ENCODE measurements at places on chromosomes 5 and 9. TPM values are rescaled to one million over a fixed set of nuclear protein-coding genes. Genes with fewer than 3 reads are reported as not detected.

Gene PRRC1
- 48.0 TPM for total RNA-seq

Gene MYORG
- 0.82 TPM for total RNA-seq

Gene IRX1
- total RNA-seq = not detected

GRCh38 chr9:134295101-134295745 is 31.0 kb upstream of the RXRA start:
- H3K4me1 ChIP-seq = peaks cover 15% of the 10 kb centered on the region
- no peak overlapping the region for H3K4me3 ChIP-seq
- DNase-seq = no peak
- H3K27ac ChIP-seq = no peak overlapping the region
- H3K27me3 ChIP-seq = peaks cover 95% of the 10 kb centered on the region

DNA sequence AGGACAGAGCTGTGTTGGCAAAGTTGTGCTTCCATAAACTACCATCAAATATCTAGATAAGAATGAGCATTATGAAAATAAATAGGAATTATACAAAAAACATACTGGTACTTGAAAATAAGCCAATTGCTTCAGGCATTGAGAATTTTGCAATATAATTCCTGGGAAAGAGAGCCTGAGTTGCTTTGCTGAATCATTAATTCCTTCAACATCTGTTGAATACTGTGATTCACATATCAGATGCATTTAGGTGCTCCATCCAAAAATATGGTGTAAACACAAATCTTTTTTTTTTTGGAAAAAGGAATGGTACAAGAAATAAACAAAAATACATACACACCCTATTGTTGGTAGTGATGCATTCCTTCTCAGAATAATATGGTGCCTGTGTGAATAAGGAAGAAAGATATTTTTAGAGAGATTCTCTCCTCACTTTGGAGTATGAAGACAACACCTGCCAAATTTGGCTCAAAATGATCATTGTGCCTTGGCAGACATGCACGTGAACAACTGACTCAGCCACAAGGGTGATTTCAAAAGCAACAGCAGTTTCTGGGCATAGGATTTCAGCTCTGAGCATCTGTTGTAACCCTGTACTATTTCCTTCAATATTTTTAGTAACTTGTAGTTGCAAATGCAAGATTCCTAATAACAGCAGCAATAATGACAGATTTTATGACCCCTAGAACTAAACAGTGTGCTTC is 96.7 kb downstream of the CAVIN4 start:
- H3K27ac ChIP-seq = no peak overlapping the region
- no peaks in the 10 kb centered on the region for H3K4me1 ChIP-seq
- no peaks in the 10 kb centered on the region for H3K27me3 ChIP-seq
- H3K36me3 ChIP-seq = no peaks in the 10 kb centered on the region
- no peak for DNase-seq
- no peak overlapping the region for H3K4me3 ChIP-seq

- H3K27ac ChIP-seq = no peak overlapping the region
- no peaks in the 10 kb centered on the region for H3K4me1 ChIP-seq
- H3K4me3 ChIP-seq = no peak overlapping the region
- no peaks in the 10 kb centered on the region for H3K36me3 ChIP-seq
- peaks cover 11% of the 10 kb centered on the region for H3K27me3 ChIP-seq
- peak; percentile 72 for DNase-seq
These were observed 31.7 kb upstream of the KCNMB1 start for GRCh38 chr5:170420806-170421412.

- H3K36me3 ChIP-seq = no peaks in the 10 kb centered on the region
- peaks cover 3% of the 10 kb centered on the region for H3K4me1 ChIP-seq
- H3K27me3 ChIP-seq = no peaks in the 10 kb centered on the region
These were observed 272.8 kb downstream of the CWC27 start for GRCh38 chr5:65041296-65042158.

- H3K36me3 ChIP-seq = no peaks in the 10 kb centered on the region
- H3K27me3 ChIP-seq = peaks cover 18% of the 10 kb centered on the region
- H3K27ac ChIP-seq = no peak overlapping the region
- no peaks in the 10 kb centered on the region for H3K4me1 ChIP-seq
These were observed 30.8 kb upstream of the AGGF1 start for GRCh38 chr5:76999451-76999850.

- H3K27ac ChIP-seq = no peak overlapping the region
- H3K36me3 ChIP-seq = no peaks in the 10 kb centered on the region
- peaks cover 2% of the 10 kb centered on the region for H3K27me3 ChIP-seq
- no peak overlapping the region for H3K4me3 ChIP-seq
These were observed 213.5 kb downstream of the MEF2C start for GRCh38 chr5:88669371-88670050.

GRCh38 chr9:88652876-88653275 is 117.9 kb downstream of the NXNL2 start:
- no peak for DNase-seq
- H3K4me1 ChIP-seq = no peaks in the 10 kb centered on the region
- H3K27ac ChIP-seq = no peak overlapping the region
- no peaks in the 10 kb centered on the region for H3K36me3 ChIP-seq

- H3K27me3 ChIP-seq = no peaks in the 10 kb centered on the region
- H3K4me1 ChIP-seq = no peaks in the 10 kb centered on the region
- H3K36me3 ChIP-seq = no peaks in the 10 kb centered on the region
These were observed 65.2 kb downstream of the ZNF366 start for GRCh38 chr5:72441862-72442540.
